ENCODE measurements at places on chromosomes 6 and 20. TPM values are rescaled to one million over a fixed set of nuclear protein-coding genes. Genes with fewer than 3 reads are reported as not detected.
A peak's percentile ranks its signal among the peaks of the same experiment; 100 is the strongest.

DNA sequence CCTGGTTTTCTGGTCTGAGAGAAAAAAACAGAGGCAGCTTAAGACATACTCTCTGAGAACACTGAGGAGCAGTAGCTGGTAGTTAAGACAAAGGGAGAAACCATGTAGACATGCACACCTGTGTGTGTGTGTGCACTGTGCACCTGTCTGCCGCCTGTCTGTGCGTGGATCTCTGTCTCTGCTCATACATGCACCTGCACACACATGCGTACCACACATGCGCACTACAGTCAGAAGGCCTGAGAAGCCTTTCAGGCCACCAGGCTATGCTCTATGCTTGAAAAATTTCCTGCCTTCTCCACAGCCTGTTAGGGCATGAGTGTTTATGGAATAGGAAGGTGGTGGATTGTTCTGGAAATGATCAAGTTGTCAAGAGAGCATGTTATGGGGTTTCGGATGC, 103.5 kb downstream of the CDH4 start:
- H3K4me3 ChIP-seq = no peak overlapping the region
- no peaks in the 10 kb centered on the region for H3K4me1 ChIP-seq
- no peak for DNase-seq

- H3K27ac ChIP-seq = no peak overlapping the region
- no peak overlapping the region for H3K4me3 ChIP-seq
- H3K27me3 ChIP-seq = no peaks in the 10 kb centered on the region
- no peak for DNase-seq
Measured at GRCh38 chr6:41064841-41065240, 7.3 kb downstream of the OARD1 start.

DNA sequence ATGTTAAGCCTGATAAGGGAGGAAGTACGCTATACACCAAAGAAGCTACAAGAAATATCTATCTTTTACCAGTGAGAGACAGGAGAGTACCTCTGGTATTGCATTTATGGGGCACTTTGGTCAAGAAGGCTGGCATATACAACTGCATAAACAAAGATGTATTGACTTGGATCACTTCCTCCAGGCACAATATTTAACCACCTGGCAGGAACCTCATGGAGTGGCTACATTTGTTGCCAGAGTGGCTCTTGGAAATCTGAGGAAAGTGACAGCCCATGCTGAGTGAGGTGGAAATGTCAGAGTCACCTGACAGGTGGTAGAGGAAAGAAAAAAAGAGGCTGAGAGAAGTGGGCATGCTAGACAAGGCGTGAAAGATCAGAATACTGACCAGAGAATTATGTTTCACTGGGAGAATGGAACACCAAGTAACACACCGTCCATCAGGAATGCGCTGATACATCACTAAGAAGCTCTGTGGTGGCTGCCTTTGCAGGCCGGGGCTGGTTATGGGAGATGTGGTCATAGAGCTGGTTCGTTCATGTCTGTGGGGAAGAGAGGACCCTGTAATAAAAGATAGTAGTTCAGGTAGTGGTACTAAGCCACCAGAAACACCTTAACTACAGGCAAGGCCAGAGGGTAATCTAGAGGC, 61.4 kb upstream of the UFL1 start:
- no peak for DNase-seq
- no peak overlapping the region for H3K4me3 ChIP-seq

Gene STMND1
- polyA plus RNA-seq = 4.8 TPM

Gene SLC17A9
- polyA plus RNA-seq = 3.6 TPM

DNA sequence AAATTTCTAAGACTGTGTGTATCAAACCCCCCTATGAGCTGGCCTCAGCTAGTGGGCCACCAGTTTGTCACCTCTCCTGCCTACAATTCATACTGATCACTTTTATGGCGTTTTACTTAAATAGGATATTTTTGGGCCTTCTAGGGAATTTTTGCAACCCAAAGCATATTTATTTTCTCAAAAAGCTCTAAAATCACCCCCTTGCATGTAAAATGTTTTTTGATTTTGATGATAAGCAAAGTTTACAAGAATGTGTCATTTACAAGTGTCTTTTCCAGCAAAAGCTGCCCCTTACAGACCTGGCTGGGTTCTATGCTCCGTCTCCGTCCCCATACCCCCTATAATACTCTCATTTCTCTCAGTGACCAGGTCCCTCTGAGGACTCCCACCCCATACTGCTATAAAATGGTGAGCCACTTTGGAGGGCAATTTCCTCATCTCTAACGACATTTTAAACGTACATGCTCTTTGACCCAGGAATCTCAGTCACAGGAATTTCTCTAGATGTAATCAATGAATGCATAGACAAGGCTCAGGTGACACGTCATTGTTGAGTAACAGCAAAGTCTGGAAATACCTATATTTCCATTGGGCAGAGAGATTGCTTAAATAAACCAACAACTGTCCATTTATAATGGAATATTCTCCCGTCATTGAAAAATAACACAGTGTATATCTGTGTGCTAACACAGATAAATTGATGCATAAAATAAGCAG, 13.9 kb upstream of the OCSTAMP start:
- peaks cover 7% of the 10 kb centered on the region for H3K4me1 ChIP-seq
- no peak overlapping the region for H3K4me3 ChIP-seq
- no peaks in the 10 kb centered on the region for H3K36me3 ChIP-seq

DNA sequence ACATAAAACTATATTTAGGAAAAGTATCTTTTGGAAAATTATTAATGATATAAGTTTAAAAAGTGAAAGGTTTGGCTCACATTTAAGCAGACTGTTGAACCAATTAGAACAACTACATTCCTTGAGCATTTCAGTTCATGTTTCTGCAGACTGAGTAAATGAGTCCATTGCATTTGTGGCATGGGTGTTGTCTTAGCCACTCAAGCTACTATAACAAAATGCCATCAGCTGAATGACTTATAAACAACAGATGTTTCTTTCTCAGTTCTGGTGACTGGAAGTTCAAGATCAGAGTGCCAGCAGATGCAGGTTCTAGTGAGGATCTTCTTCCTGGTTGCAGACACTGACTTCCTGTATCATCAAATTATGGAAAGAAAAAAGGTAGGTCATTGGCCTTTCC, 67.1 kb upstream of the SLC2A12 start:
- DNase-seq = no peak
- no peaks in the 10 kb centered on the region for H3K36me3 ChIP-seq
- peaks cover 4% of the 10 kb centered on the region for H3K27me3 ChIP-seq
- H3K27ac ChIP-seq = no peak overlapping the region

Gene LY6G6C
- 0.46 TPM for polyA plus RNA-seq

DNA sequence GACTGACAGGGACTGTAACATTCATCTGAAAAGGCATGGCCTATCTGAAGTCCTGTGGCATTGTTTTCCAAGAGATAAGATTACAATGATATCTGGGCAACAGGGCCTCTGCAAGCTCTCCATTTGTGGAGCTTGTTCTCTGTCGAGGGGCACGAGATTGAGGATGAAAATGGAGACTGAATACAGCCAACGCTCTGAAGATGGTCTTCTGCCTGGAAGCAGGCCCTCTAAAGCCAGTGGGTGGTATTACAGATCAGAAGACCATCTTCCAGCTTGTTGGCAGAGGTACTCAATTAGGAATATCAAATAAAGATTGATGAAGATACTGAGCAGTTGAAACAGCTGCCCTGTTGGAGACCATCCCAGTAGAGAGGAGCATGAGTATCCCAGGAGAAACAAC, 288.2 kb downstream of the CENPW start:
- H3K27me3 ChIP-seq = no peaks in the 10 kb centered on the region
- no peak overlapping the region for H3K4me3 ChIP-seq
- no peak overlapping the region for H3K27ac ChIP-seq
- H3K36me3 ChIP-seq = no peaks in the 10 kb centered on the region
- no peak for DNase-seq

Gene HLA-DOB
- 0.41 TPM for polyA plus RNA-seq

GRCh38 chr20:45011108-45011526, 44.8 kb downstream of the STK4 start:
- H3K4me3 ChIP-seq = no peak overlapping the region
- DNase-seq = no peak
- peaks cover 68% of the 10 kb centered on the region for H3K36me3 ChIP-seq
- H3K27me3 ChIP-seq = no peaks in the 10 kb centered on the region

GRCh38 chr6:89400912-89401399, 11.1 kb downstream of the RRAGD start:
- no peaks in the 10 kb centered on the region for H3K36me3 ChIP-seq
- no peak overlapping the region for H3K4me3 ChIP-seq
- peak overlapping the region; percentile 41 for H3K27ac ChIP-seq
- DNase-seq = no peak
- H3K4me1 ChIP-seq = no peaks in the 10 kb centered on the region

- no peak for DNase-seq
- H3K4me3 ChIP-seq = no peak overlapping the region
- H3K27me3 ChIP-seq = peaks cover 16% of the 10 kb centered on the region
Measured at GRCh38 chr20:60123652-60124051, 165.4 kb downstream of the CDH26 start.

GRCh38 chr6:39688494-39688893, 36.7 kb downstream of the KIF6 start:
- H3K27ac ChIP-seq = no peak overlapping the region
- H3K4me1 ChIP-seq = no peaks in the 10 kb centered on the region
- H3K27me3 ChIP-seq = no peaks in the 10 kb centered on the region
- no peak for DNase-seq
- H3K36me3 ChIP-seq = no peaks in the 10 kb centered on the region

Gene CTCFL
- polyA plus RNA-seq = 0.67 TPM

- peaks cover 46% of the 10 kb centered on the region for H3K4me1 ChIP-seq
- H3K27me3 ChIP-seq = no peaks in the 10 kb centered on the region
- H3K27ac ChIP-seq = no peak overlapping the region
- DNase-seq = no peak
- H3K36me3 ChIP-seq = peaks cover 48% of the 10 kb centered on the region
Measured at GRCh38 chr6:36615018-36615761, 21.0 kb downstream of the SRSF3 start.

Gene TRAPPC3L
- polyA plus RNA-seq = 0.53 TPM

DNA sequence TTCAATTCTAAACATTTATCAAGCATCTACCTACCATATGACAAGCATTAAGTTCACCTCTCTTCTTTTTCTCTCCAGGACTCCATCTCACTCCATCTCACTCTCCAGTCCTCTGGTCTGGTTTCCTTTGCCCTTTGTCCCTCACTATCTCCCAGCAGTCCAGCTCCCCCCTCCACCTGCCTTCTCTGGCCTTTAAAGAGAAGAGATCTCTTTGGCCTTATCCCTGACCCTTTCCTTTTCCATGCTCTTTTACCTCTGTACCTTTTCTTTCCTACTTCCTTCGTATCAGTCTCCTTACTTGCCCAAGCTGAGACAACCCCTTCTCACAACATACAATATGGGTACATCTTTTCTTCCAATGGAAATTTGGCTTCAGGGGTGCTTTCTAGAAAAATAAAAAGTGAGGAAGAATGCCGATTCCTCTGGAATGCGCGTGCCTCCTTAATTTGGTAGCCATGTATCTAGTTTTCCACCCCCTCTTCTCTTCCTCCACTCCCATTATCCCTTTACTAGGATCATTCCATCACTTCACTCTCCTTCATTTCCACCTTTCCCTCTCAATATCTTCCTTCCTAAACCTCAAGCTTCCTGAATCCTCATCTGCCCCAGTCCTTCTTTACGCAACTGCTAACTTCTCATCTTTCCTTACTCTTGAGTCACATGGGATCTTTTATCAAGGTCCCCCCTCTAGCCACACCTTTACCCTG, 745 bp upstream of the AGPAT1 start:
- no peak for DNase-seq
- peak overlapping the region; percentile 74 for H3K4me3 ChIP-seq
- no peaks in the 10 kb centered on the region for H3K27me3 ChIP-seq
- peaks cover 18% of the 10 kb centered on the region for H3K36me3 ChIP-seq
- peak overlapping the region; percentile 97 for H3K27ac ChIP-seq

Gene FGD2
- polyA plus RNA-seq = 4.0 TPM

DNA sequence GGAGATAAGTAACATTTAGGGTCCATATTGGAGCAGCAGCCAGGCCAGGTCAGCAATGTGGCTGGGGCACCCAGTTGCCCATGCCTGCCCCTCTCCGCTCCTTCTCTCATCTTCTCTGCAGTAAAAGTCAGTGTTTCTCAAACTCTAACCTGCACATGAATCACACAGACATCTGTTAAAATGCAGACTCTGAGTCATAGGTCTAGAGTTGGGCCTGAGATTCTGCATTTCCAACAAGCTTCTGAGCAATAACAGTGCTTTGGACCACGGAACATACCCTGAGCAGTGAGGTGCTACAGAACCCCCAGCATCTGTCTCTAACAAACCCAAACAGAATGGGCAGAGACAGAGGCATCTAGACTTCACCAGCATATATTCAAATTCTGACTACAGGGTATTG, 10.1 kb downstream of the PHF10 start:
- no peak overlapping the region for H3K4me3 ChIP-seq
- H3K27me3 ChIP-seq = no peaks in the 10 kb centered on the region
- no peak overlapping the region for H3K27ac ChIP-seq
- peaks cover 64% of the 10 kb centered on the region for H3K36me3 ChIP-seq
- no peak for DNase-seq

DNA sequence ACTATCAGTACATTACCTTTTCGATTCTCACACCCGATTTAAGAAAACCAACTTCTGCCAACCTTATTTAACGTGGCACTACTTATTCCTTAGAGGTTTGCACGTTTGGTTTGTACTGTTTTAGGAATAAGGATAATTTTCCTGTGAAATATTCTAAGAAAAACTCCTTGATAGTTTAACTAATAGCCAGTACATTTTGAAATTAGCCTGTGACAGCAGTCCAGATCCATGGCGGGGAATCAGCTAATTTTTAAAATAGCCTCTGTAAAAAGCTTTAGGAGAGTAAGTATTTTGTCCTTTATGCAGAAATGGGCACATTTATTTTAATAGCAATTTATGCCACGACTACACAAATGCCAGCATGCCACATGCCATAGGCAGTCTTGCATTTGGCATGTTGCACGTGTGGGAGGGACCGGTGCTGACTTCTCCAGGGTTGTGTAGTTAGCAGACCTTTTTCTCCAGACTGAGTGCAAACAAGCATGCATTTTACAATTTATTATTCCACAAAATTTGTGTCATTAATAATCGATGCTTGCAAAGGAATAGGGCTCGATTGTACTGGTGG, 6.2 kb downstream of the FOXC1 start:
- peaks cover 12% of the 10 kb centered on the region for H3K4me1 ChIP-seq
- H3K4me3 ChIP-seq = no peak overlapping the region
- H3K36me3 ChIP-seq = no peaks in the 10 kb centered on the region
- no peak overlapping the region for H3K27ac ChIP-seq
- H3K27me3 ChIP-seq = peaks cover 88% of the 10 kb centered on the region

Gene WFDC5
- not detected for polyA plus RNA-seq

DNA sequence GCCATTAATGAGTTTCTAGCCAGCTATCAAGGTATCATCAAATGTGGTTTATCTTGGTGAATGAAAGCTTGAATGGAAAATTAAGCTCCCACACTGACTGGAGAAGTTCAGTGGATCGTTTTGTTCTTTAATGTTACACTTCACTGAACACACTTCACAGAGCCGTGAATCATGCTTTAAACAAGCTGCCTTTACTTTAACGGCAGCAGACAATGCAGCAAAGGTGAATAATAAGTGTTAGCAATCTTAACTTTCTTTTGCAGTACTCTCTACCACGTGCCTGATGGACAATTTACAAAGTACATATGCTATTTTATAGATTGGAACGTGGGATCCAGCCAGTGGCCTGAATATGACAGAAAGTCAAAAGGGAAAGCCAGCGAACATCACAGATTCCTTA, 424.5 kb downstream of the GRIK2 start:
- H3K4me3 ChIP-seq = no peak overlapping the region
- H3K36me3 ChIP-seq = no peaks in the 10 kb centered on the region
- no peaks in the 10 kb centered on the region for H3K4me1 ChIP-seq
- H3K27me3 ChIP-seq = no peaks in the 10 kb centered on the region

Data from left lung (tissue), 14 donors.